ENCODE measurements at places on chromosomes 3 and 15.

- DNase-seq: no peak
Measured at GRCh38 chr3:39183211-39184080, 8.9 kb downstream of the XIRP1 start.

DNA sequence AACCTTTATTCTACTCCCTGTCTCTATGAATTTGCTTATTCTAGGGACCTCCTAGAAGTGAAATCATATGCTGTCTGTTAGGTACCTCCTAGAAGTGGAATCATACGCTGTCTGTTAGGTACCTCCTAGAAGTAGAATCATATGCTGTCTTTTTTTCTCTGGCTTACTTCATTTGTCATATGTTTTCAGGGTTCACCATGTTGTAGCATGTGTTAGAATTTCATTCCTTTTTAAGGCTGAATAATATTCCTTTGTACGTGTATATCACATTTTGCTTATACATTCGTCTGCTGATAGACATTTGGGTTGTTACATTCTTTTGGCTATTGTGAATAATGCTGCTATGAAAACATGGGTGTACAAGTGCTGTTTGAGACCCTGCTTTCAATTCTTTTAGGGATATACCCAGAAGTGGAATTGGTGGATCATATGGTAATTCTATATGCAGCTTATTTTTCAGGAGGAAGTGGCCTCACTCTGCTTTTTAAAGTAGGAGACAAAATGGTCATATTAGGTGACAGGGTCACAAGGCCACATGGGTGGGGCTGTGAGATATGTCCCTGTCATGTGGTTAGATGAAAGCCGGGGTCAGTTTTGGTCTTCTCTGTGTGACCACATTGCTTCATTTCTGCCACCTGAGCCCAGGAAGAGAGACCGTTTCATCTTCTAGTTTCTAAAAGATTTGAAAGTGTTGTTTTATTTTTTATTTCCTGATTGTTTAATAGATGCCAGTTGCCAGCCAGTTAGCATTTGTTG, 76.7 kb downstream of the FLNB start:
- no peak for DNase-seq

DNA sequence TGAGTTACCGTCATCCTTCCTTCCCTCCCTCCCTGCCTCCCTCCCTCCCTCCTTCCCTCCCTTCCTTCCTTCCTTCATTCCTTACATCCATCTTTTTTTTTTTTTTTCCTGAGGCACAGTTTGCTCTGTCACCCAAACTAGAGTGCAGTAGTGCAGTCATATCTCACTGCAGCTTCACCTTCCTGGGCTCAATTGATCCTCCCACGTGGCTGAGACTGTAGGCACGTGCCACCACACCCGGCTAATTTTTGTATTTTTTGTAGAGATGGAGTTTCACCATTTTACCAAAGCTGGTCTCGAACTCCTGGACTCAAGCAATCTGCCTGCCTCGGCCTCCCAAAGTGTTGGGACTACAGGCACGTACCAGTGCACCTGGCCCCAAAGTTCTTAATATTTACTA, 25.8 kb downstream of the USP3 start:
- DNase-seq: no peak

DNA sequence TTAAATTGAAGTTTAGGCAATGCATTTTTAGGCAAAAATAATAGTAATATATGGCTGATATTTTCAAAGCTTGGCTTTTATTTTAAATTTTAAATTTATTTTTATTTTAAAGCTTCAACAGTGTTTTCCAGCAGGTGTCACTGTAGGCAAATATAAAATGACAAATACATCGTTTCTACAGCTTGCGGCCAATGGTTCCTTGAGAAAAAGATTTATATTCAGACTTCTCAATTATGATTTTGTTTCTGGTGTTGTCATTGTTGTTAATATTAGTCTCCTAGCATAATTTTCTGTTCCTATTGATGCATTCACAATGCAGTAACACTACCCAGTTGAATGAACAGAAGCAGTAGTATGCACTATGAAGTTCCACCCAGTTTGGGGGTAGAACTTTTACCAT, 220.7 kb upstream of the DNAJC19 start:
- DNase-seq: peak; percentile 50

DNA sequence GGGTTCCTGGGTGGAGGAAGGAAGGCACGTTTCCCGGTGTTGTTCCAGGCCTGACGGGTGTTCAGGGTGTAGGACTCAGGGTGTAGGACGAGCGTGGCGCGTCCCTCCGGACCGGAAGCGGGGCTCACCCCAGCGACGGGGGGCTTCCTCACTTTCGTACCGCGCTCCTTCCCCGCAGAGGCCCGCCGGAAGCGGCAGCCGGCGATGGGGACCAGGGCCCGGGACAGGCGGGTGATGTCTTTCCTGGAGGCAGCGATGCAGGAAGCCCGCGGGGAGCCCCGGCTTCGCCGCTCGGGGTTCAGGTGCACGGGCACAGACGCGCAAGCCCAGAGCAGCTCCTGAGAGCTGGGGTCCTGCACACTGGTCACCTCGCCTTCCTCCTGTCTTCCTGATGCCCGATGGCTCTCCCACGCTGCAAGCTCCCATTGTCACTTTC, 13.4 kb downstream of the FOXL2NB start:
- no peak for DNase-seq

- peak; percentile 20 for DNase-seq
Measured at GRCh38 chr3:111858642-111859041, 423 bp upstream of the PHLDB2 start.

DNA sequence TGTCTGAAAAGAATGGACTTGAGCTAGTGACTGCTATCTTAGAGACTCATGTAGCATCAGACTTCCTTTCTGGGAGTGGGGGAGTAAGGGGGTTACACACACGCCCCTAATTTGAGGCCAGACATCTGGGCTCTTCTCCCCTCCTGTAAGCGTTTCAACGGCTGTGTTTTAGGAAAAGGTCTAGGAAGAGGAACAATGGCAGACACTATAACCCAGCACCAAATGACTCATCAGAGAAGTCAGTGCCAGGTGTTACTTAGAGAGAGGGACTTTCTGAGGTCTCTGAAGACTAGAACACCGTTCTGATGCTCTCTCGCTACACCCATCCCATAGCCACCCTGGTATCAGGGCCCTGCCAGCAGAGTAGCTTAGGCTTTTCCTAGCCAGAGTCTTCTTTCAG, 65.5 kb downstream of the SSUH2 start:
- DNase-seq: no peak

DNA sequence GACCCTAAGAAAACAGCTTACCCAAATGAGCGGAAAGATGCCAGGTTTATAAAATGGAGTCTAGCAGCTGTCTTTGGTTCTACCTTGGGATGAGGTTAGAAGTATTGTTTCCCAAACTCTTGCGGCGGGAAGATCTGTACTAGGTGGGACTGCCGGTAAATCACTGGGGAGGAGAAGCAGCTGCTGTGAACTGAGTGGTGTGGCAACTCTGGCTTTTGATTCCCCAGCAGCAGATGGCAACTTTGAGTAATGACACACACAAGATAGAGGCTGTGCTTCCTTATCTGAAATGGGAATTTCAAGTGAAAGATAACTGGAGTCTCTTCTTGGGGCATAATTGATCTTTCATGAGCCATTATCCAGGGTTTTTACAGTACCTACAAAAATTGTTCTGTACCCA, 184.9 kb downstream of the ATG7 start:
- DNase-seq: no peak

- DNase-seq: no peak
Measured at GRCh38 chr15:80216141-80216540, 35.9 kb downstream of the CTXND1 start.

DNA sequence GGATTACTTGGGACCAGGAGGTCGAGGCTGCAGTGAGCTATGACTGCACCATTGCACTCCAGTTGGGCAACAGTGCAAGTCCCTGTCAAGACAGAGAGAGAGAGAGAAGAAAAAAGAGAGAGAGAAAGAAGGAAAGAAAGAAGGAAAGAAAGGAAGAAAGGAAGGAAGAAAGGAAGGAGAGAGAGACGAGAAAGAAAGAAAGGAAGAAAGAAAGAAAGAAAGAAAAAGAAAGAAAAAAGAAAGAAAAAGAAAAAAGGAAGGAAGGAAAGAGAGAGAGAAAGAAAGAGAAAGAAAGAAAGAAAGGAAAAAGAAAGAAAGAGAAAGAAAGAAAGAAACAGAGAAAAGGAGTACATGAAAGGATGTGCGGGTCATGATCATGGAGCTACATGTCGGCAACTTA, 80.2 kb downstream of the ATP13A4 start:
- no peak for DNase-seq

GRCh38 chr3:73547427-73548248, 77.1 kb downstream of the PDZRN3 start:
- DNase-seq: peak; percentile 27

- no peak for DNase-seq
Measured at GRCh38 chr3:108183971-108184370, 38.3 kb downstream of the IFT57 start.

- no peak for DNase-seq
Measured at GRCh38 chr3:130711565-130712324, 34.9 kb downstream of the PIK3R4 start.

DNA sequence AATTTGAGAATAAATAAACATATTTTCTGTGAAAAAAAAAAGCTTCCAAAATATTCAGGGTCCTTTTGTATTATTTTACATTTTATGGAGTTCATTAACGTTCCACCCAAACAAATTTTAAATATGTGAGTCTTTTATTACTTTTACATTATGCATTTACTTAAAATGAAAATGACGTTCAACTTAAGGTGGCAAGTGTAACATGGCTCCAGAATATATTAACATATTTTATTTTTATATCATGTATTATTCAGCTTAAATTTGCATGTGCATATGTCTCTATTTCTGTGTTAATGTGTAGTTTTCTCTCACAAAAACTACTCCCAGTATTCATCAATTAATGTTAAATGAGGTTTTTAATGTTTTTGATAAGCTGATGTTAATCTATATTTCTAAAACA, 243.6 kb upstream of the CNTN3 start:
- DNase-seq: no peak

- peak; percentile 75 for DNase-seq
Measured at GRCh38 chr3:38829404-38829803, 13.4 kb upstream of the SCN10A start.

DNA sequence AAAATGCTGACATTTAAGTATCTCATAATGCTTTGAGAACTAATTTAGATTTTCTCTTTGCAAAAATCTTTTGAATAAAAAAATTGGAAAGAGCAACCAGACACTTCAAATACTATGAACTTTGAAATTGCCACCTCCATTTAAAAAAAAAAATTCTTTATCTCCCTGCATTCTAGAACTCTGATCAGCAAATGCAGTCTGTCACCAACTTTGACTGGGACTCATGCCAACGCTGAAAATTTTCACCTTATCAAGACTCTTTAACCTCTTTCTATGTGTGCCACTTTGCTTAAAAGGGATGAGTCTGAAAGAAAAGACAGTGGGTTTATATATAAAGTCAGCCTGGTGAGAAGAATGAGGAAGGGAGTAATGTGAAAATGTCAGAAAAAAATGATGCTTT, 191.2 kb upstream of the ARPP21 start:
- no peak for DNase-seq
